ENCODE measurements at places on chromosomes 12 and 14. TPM values are rescaled to one million over a fixed set of nuclear protein-coding genes. Genes with fewer than 3 reads are reported as not detected.

GRCh38 chr12:11650286-11651281, 1.1 kb downstream of the ETV6 start:
- no peak overlapping the region for H3K27ac ChIP-seq
- no peak for DNase-seq
- peaks cover 14% of the 10 kb centered on the region for H3K4me1 ChIP-seq

DNA sequence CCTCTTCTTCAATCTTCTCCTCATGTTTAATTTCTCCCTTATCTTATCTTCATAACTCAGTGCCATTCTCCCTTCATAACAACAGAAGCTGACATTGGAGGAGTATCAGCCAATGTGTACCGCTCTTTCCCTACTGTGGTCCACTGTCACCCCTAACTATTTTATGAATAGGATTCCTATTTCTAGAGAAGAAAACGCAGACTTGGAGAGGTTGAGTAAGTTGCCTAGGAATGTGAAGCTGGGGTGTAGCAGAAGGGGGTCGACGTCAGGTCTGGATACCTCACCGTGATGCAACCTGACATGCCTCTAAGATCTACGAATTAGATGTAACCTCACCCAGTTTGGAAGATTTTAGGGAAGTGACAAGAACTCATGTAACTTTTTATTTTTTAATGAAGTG, 17.1 kb downstream of the LMO3 start:
- no peaks in the 10 kb centered on the region for H3K27me3 ChIP-seq
- no peak overlapping the region for H3K27ac ChIP-seq
- no peak overlapping the region for H3K4me3 ChIP-seq
- H3K4me1 ChIP-seq: no peaks in the 10 kb centered on the region

GRCh38 chr12:14554281-14555007, 13.2 kb downstream of the PLBD1 start:
- H3K36me3 ChIP-seq: no peaks in the 10 kb centered on the region
- DNase-seq: no peak
- H3K4me1 ChIP-seq: no peaks in the 10 kb centered on the region
- no peaks in the 10 kb centered on the region for H3K27me3 ChIP-seq
- H3K4me3 ChIP-seq: no peak overlapping the region
- no peak overlapping the region for H3K27ac ChIP-seq

- H3K4me1 ChIP-seq: 0 out of 2 replicates have a peak, but pooled peaks cover 3% of the 10 kb centered on the region
- no peaks in the 10 kb centered on the region for H3K36me3 ChIP-seq
- no peak overlapping the region for H3K27ac ChIP-seq
- H3K27me3 ChIP-seq: no peaks in the 10 kb centered on the region
Observed at GRCh38 chr14:98912655-98913054, 359.3 kb downstream of the BCL11B start.

DNA sequence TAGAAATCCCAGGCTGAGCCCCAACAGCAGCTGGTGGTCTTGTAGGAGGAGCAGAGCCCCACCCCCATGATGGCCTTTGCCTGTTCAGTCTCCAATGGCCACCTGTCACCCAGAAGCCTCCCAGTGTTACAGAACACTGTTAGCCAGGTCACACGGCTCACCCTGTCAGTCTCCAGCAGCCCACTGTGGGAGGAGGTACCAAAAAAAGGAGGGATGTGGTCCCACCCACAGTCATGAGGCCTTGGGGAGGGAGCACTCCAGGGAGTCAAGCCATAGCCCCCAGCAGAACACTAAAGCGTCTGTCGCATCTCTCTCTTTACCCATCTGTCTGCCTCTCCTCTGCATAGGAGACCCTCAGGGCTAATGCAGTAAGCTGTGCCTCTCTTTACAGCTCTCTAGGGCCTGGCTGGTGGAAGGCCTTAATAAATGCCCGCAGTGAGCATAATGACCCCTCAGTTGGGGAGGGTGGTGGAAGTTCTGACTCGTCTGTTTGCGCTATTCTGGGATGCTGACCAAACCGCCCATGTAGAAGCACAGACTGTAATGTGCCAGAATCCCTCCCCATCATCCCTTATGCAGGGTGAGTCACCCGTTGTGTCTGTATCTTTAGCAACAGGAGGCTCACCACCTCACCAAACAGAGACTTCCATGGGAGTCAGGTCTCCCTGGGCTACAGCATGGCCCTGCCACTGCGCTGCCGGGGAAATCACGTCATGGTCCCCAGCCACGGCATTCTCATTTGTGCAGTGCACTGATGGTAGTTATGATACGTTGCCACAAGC, 14.6 kb downstream of the C14orf132 start:
- DNase-seq: no peak
- H3K4me3 ChIP-seq: no peak overlapping the region
- 0 out of 3 replicates have a peak, but pooled peaks cover 3% of the 10 kb centered on the region for H3K36me3 ChIP-seq
- no peaks in the 10 kb centered on the region for H3K4me1 ChIP-seq
- no peak overlapping the region for H3K27ac ChIP-seq

GRCh38 chr14:22555384-22556011, 33.5 kb downstream of the DAD1 start:
- DNase-seq: no peak
- no peak overlapping the region for H3K27ac ChIP-seq
- H3K4me1 ChIP-seq: no peaks in the 10 kb centered on the region
- no peaks in the 10 kb centered on the region for H3K36me3 ChIP-seq

- H3K27me3 ChIP-seq: no peaks in the 10 kb centered on the region
- peaks cover 3% of the 10 kb centered on the region for H3K4me1 ChIP-seq
- no peak overlapping the region for H3K27ac ChIP-seq
- DNase-seq: no peak
- no peak overlapping the region for H3K4me3 ChIP-seq
Observed at GRCh38 chr12:116150452-116150851, 127.0 kb downstream of the MED13L start.

- H3K27me3 ChIP-seq: no peaks in the 10 kb centered on the region
- H3K4me3 ChIP-seq: no peak overlapping the region
- H3K36me3 ChIP-seq: no peaks in the 10 kb centered on the region
- no peak for DNase-seq
Observed at GRCh38 chr12:21865846-21866245, 75.4 kb downstream of the ABCC9 start.

GRCh38 chr14:105258846-105259245, 10.5 kb downstream of the BTBD6 start:
- DNase-seq: no peak
- no peaks in the 10 kb centered on the region for H3K27me3 ChIP-seq
- H3K4me1 ChIP-seq: no peaks in the 10 kb centered on the region

GRCh38 chr14:96711559-96712267, 85.5 kb upstream of the VRK1 start:
- no peaks in the 10 kb centered on the region for H3K36me3 ChIP-seq
- DNase-seq: peak; percentile 65
- no peak overlapping the region for H3K27ac ChIP-seq
- no peaks in the 10 kb centered on the region for H3K27me3 ChIP-seq
- no peaks in the 10 kb centered on the region for H3K4me1 ChIP-seq

GRCh38 chr12:51851413-51852124, 3.1 kb upstream of the FIGNL2 start:
- peak overlapping the region; percentile 12 for H3K4me3 ChIP-seq
- DNase-seq: no peak
- no peaks in the 10 kb centered on the region for H3K36me3 ChIP-seq
- no peaks in the 10 kb centered on the region for H3K4me1 ChIP-seq
- H3K27ac ChIP-seq: no peak overlapping the region

GRCh38 chr12:121295116-121295745, 1.3 kb downstream of the CAMKK2 start:
- H3K4me1 ChIP-seq: peaks cover 3% of the 10 kb centered on the region
- H3K27me3 ChIP-seq: no peaks in the 10 kb centered on the region
- peaks cover 6% of the 10 kb centered on the region for H3K36me3 ChIP-seq

DNA sequence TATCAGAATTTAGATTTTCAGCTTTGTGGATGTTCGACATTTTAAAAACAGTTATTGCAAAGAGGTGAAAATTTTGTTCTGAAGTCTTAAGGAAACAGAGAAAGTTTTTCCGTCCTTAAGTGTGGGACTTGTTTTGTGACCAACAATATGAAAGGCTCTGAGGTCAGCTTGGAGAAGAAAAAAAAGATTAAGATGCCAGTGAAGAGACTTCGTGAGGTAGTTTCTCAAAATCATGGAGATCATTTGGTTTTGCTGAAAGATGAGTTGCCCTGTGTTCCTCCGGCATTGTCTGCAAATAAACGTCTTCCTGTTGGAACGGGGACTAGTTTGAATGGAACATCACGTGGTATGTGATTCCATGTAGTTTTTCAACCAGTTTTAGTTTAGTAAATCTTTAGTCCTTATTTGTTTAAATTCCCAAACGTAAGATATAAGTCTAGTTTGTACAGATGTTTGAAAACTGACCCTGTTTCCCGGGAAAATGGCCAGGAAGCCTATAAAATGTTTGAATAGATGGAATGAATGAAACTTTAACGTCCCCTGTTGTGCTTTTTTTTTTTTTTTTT, 682 bp downstream of the KIAA0586 start:
- H3K27me3 ChIP-seq: no peaks in the 10 kb centered on the region
- no peak overlapping the region for H3K27ac ChIP-seq

DNA sequence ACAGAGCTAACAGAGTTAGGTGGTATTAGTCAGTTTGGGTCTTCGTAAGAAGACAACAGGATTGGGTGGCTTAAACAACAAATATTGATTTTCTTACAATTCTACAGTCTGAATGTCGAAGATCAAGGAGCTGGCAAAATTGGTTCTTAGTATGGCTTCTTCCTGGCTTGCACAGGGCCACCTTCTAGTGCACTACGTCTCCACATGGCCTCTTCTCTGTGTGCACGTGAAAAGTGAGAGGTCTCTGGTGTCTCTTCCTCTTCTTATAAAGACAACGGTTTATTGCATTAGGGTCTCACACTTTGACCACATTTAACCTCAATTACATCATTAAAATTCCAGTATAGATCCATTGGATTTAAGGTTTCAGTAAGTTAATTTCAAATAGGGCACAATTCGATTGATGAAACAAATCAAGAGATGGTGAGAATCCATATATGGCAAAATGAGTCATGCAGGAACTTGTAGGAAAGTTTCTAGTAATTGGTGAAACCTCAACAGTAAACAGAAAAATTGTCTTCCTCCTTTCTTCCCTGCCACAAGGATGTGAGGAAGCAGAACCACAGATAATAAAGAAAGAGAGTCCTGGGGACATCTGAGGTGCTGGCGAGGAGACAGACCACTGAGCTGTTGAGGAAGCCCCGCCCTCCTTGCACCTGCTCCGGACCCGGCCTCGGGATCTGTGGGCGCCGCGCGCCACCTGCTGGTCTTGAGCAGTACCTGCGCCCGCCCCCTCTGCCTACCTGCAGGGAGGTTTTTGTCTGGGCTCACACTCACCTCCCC, 846.7 kb downstream of the TMEM121 start:
- H3K27ac ChIP-seq: no peak overlapping the region
- H3K4me3 ChIP-seq: no peak overlapping the region
- peaks cover 47% of the 10 kb centered on the region for H3K36me3 ChIP-seq
- no peaks in the 10 kb centered on the region for H3K27me3 ChIP-seq
- no peak for DNase-seq

DNA sequence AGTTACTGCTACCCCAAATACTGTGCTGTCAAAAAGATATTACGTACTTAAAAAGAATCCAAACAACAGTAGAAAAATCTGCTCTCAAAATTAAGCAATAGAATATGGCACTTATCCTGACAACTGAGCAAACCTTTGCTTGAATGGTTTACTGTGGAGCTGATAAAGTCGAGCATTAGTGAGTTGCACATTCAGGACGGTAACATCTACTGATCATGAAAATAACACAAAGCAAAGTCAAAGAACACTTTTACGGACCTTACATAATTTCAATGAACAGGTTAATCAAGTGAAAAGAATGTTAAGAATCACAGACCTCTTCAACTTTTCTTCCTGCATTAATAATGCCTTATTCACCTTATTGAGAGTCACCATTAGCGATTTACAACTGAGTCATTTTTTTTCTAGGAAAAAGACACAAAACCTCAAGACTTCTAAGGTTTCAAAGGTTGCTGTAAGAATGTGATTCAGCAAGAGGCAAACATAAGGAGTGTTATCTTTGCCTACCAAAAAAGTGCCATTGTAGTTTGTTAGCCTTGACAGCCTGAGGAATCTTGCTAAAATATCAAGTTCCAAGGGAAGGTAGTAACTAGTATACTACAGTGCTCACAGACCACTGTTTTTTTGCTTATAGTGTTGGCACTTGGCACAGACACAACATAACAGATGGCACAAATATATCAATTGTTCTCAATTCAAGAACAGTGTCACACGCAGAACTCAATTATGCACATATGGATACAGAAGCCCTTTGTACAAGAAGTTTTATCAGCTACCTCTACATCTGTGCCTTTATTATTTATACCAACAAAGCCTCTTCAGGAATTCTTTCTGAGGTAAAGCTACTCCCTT, 334.2 kb upstream of the RPL10L start:
- no peaks in the 10 kb centered on the region for H3K27me3 ChIP-seq
- no peak overlapping the region for H3K27ac ChIP-seq
- H3K4me3 ChIP-seq: no peak overlapping the region
- no peaks in the 10 kb centered on the region for H3K36me3 ChIP-seq
- DNase-seq: no peak

DNA sequence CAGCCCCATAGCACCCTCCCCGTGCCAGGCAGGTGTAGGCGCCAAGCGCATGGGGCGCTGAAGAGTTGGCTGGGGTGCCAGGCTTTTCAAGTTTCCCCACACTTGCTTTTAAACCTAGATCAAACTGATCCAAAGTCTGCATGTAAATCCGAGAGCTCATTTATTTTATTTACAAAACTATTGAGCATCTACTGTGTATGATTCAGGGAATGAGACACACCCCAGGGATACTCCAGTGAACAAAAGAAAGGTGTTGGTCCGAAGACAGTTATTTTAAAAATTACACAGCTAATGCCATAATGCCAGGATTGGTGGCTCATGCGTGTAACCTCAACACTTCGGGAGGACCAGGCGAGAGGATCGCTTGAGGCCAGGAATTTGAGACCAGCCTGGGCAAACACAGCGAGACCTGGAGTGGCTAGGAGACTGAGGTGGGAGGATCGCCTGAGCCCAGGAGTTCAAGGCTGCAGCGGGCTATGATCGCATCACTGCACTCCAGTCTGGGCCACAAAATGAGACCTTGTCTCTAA, 780 bp upstream of the SLC41A2 start:
- peak; percentile 53 for DNase-seq
- H3K4me3 ChIP-seq: peak overlapping the region; percentile 89
- H3K36me3 ChIP-seq: no peaks in the 10 kb centered on the region
- peaks cover 2% of the 10 kb centered on the region for H3K27me3 ChIP-seq
- no peaks in the 10 kb centered on the region for H3K4me1 ChIP-seq
- H3K27ac ChIP-seq: no peak overlapping the region

- no peaks in the 10 kb centered on the region for H3K4me1 ChIP-seq
- H3K27ac ChIP-seq: no peak overlapping the region
- no peak for DNase-seq
- no peaks in the 10 kb centered on the region for H3K27me3 ChIP-seq
- H3K4me3 ChIP-seq: no peak overlapping the region
Observed at GRCh38 chr12:88698471-88698870, 118.2 kb upstream of the KITLG start.

ACSM4 gene
- not detected for total RNA-seq

PTPRO gene
- total RNA-seq: 0.52 TPM

MAPKAPK5 gene
- total RNA-seq: 80.7 TPM

KRT75 gene
- total RNA-seq: not detected

TRHDE gene
- 1.0 TPM for total RNA-seq

NGB gene
- 0.11 TPM for total RNA-seq

TGFB3 gene
- total RNA-seq: 0.37 TPM

SLC35F4 gene
- total RNA-seq: not detected

Measured in H9 (cell line).